Mesenteric fat pad (tissue), 1 donor: ENCODE measurements at places on chromosomes 13 and 19.

- no peak for DNase-seq
These were observed 32.5 kb downstream of the PCDH20 start for GRCh38 chr13:61383111-61383510.

- DNase-seq, result peak; percentile 84
These were observed 140.3 kb upstream of the SOX1 start for GRCh38 chr13:111926501-111927180.

- DNase-seq, result no peak
These were observed 44.7 kb upstream of the ZNF30 start for GRCh38 chr19:34881982-34882381.

DNA sequence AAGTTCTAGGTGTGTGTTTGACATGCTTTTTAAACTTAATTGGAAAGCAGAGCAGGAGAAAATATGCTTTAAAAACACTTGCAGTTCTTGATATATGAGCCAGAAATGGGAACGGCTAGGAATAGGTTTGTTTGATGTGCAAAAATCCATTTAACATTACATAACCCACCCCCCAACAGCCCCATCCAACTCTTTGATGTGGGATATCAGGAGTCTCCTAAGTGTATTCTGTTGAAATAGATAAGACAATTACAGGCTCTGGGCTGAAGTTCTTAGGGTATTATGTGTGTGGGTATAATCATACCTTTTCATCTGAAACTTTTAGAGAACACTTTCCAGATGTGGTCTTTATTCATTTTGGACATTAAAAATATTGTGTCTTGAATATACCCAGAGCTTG, 240.4 kb upstream of the CSNK1A1L start:
- DNase-seq, result no peak

GRCh38 chr13:21478881-21479808, 20.0 kb upstream of the ZDHHC20 start:
- DNase-seq, result no peak

GRCh38 chr13:39407786-39408185, 195.2 kb downstream of the LHFPL6 start:
- DNase-seq, result no peak

GRCh38 chr19:17149393-17150135, 65.6 kb upstream of the USE1 start:
- DNase-seq, result no peak

GRCh38 chr13:58300974-58301681, 669.6 kb downstream of the PCDH17 start:
- no peak for DNase-seq

DNA sequence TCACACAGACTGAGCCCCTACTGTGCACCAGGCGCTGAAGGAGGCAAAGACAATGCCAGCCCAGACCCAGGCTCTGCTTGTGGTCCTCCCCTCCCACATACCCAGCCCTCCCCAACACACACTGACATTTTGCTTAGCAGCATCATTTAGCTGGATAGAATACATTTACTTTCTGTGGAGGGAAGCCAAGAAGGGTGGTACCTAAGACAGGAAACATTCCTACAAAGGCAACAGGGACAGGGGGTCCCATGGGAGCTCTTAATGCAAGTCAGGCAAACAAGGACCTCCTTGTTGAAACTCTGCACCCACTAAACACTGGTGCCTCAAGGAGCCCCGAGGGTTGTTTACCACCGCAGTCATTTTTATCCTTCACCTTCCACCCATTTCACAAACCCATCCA, 77.0 kb upstream of the ZNF507 start:
- DNase-seq, result no peak

DNA sequence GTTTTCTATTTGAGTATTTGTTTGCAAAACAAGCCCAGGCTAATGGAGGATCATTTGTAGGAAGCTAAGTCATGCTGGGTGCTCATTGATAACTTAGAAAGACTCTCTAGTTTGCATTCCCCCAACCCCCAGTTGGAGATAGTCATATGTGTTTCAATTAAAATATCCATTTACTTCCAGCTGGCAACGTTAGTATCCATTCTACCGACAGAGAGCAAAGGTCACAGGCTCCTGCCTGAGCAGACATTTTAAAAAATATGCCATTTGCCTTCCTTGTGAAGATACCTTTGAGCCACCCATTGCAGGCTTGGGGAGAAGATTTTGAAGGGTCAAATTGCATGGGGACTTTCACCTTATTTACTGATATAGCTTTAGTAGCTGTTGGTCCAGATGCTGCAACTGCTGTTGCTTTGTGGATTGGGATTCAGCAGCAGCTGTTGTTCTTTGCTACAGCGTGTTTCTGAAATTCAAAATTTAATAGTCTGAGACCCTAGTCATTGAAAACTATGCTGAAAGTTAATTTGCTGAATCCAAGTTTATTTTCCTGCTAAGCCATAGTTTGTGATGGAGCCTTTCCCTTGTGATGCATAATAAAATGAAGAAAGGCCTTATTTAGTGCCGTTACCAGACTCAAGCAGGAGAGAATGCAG, 335.1 kb downstream of the GPC6 start:
- DNase-seq, result no peak

DNA sequence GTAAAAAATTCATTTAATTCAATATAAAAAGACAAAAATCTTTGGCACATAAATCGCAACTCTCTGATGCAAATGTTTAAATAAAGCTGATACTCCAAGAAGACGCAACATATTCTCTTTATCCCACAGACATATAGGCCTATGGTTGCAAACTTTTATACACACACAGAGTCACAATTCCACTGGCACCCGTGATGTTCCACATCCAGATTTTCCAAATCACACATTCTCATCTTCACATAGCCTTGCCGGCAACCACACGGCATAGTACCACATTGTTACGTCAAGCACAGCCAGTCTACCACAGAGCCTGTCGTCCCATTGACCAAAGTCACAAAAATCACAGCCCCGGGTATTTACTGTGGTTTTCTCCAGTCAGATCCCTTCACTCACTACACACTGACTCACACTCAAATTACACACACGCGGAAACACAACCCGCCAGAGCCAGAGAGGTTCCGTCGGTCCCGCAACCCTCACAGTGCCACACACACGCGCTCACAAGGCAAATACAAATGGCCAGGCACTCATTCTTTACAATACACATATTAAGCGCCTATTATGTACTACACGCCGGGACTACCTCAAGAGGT, 546 bp upstream of the ZNF546 start:
- no peak for DNase-seq
